WTC11 (cell line): ENCODE measurements at places on chromosomes 2 and 18. TPM values are rescaled to one million over a fixed set of nuclear protein-coding genes. Genes with fewer than 3 reads are reported as not detected.

The GKN1 gene
- not detected in 3 replicates for total RNA-seq

The SCN7A gene
- total RNA-seq = 0.14 to 0.32 TPM (median 0.17 TPM) in 3 replicates

The NGEF gene
- total RNA-seq = 4.5 to 6.6 TPM (median 5.4 TPM) in 3 replicates

The SCYGR4 gene
- total RNA-seq = not detected in 3 replicates

The RAB6C gene
- 0.07 to 0.09 TPM (median 0.07 TPM) in 3 replicates for total RNA-seq

The FNDC4 gene
- total RNA-seq = 12.5 to 14.1 TPM (median 13.0 TPM) in 3 replicates

The MYO5B gene
- 7.0 to 8.7 TPM (median 7.4 TPM) in 3 replicates for total RNA-seq

The RGPD3 gene
- 0.07 to 0.11 TPM (median 0.11 TPM) in 3 replicates for total RNA-seq

- no peaks in the 10 kb centered on the region for H3K4me1 ChIP-seq
- DNase-seq = no peak
- H3K27me3 ChIP-seq = no peaks in the 10 kb centered on the region
- H3K36me3 ChIP-seq = no peaks in the 10 kb centered on the region
- H3K4me3 ChIP-seq = no peak overlapping the region
- no peak overlapping the region for H3K27ac ChIP-seq
These were observed 830.1 kb upstream of the ZEB2 start for GRCh38 chr2:145350011-145350410.

GRCh38 chr2:241062389-241063092 lies 39.5 kb downstream of the MTERF4 start:
- H3K4me3 ChIP-seq = no peak overlapping the region
- H3K36me3 ChIP-seq = no peaks in the 10 kb centered on the region
- no peaks in the 10 kb centered on the region for H3K4me1 ChIP-seq
- no peak overlapping the region for H3K27ac ChIP-seq
- no peaks in the 10 kb centered on the region; the same call in 1 of the 2 replicates for H3K27me3 ChIP-seq

DNA sequence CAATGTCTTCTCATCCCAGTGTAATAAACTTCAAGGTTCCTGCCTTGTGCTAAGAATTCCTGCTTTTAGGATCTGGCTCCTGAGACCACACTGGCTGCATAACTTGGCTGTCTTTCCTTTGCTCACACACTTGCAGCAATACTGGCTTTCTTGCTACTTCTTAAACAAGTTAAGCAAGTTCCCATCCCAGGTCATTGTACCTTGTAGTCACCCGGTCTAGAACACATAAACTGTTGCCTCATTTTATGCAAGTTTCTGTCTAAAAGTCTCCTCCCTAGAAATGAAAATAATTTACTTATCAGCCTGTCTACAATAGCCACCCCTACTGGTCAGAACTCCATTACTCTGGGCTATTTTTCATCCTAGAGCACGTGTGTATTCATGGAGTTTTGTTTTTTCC lies 887.9 kb upstream of the FAM98A start:
- H3K4me1 ChIP-seq = 0 out of 2 replicates have a peak, but pooled peaks cover 3% of the 10 kb centered on the region
- no peaks in the 10 kb centered on the region for H3K36me3 ChIP-seq
- H3K27ac ChIP-seq = no peak overlapping the region
- no peak for DNase-seq
- no peaks in the 10 kb centered on the region for H3K27me3 ChIP-seq

- H3K36me3 ChIP-seq = peaks cover 2% of the 10 kb centered on the region; the same call in 1 of the 2 replicates
- H3K27me3 ChIP-seq = peaks cover 9% of the 10 kb centered on the region
- H3K27ac ChIP-seq = no peak overlapping the region
- H3K4me3 ChIP-seq = no peak overlapping the region
- peaks cover 15% of the 10 kb centered on the region for H3K4me1 ChIP-seq
These were observed 96.9 kb upstream of the ZNF397 start for GRCh38 chr18:35143622-35144596.

GRCh38 chr18:33577685-33578517 lies at the start of gene ASXL3:
TSS of gene ASXL3 (plus strand) at chr18:33578219. CDS start at chr18:33578632, 413 bp downstream.
- peaks cover 4% of the 10 kb centered on the region for H3K36me3 ChIP-seq
- H3K27me3 ChIP-seq = peaks cover 21% of the 10 kb centered on the region
- DNase-seq = peak; percentile 31
- H3K27ac ChIP-seq = peak within 1 kb of the TSS; percentile 44
- H3K4me1 ChIP-seq = peaks cover 33% of the 10 kb centered on the region

GRCh38 chr2:240672701-240673190 lies 9.9 kb downstream of the AQP12B start:
- H3K27ac ChIP-seq = no peak overlapping the region
- H3K4me3 ChIP-seq = no peak overlapping the region
- H3K27me3 ChIP-seq = peaks cover 40% of the 10 kb centered on the region

DNA sequence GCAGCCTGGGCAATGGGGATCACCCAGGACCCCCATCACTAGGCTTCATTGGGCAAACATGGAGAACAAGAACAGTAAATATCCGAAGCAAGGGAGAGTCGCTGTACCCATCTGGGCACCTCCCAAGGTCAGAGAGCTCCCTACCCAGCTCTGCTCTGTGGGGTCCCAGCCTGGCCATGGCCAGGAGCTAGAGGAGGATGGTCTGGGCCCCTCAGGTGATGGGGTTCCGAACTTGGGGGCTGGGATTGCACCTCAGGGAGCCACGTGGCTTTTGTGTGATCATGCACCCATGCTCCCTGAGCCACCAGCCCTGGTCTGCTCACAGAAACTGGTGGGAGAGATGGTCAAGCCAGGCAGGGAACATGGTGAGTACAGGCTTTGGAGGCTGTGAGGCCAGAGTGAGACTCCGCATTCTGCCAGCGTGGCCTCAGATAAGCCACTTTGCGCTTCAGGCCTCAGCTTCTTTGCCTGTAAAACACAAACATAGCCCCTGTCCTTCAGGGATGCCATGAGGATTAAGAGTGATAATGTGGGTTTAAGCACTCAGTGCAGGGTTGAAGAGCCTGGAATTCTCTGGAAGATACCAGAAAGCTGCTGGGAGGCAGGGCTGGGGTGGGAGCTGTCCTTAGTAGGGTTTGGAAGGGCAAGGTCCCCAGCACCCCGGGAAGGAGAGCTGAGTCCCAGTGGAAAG lies 3.0 kb upstream of the NMUR1 start:
- no peak overlapping the region for H3K4me3 ChIP-seq
- no peak for DNase-seq
- peaks cover 10% of the 10 kb centered on the region; the same call in 1 of the 2 replicates for H3K4me1 ChIP-seq
- no peaks in the 10 kb centered on the region for H3K36me3 ChIP-seq

DNA sequence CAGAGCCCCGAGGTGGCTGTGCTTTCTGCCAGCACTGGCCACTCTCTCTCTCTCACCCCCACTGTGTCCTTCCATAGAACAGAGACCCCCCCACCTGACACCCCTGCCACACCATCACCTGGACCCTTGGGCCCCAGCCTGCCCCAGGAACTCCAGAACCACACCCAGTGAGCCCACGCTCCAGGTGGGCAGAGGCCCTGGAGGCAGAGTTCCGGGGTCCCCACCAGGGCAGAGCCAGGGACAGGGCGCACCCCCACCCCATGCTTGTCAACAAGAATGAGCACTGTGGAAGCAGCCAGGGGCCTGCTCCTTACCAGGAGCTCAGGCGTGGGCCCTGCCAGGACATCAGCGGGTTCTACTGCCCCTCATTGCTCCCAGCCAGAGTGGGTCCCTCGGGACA lies 14.6 kb downstream of the PASK start:
- no peak for DNase-seq
- H3K27ac ChIP-seq = no peak overlapping the region
- no peak overlapping the region for H3K4me3 ChIP-seq
- H3K4me1 ChIP-seq = no peaks in the 10 kb centered on the region
- peaks cover 36% of the 10 kb centered on the region for H3K36me3 ChIP-seq
- no peaks in the 10 kb centered on the region for H3K27me3 ChIP-seq

- no peak for DNase-seq
- no peak overlapping the region for H3K27ac ChIP-seq
- peaks cover 3% of the 10 kb centered on the region; the same call in 1 of the 2 replicates for H3K36me3 ChIP-seq
- peaks cover 5% of the 10 kb centered on the region for H3K4me1 ChIP-seq
- no peaks in the 10 kb centered on the region for H3K27me3 ChIP-seq
These were observed 181.9 kb downstream of the TGIF1 start for GRCh38 chr18:3631887-3632286.

- DNase-seq = no peak
- H3K27ac ChIP-seq = no peak overlapping the region
- H3K27me3 ChIP-seq = peaks cover 6% of the 10 kb centered on the region
- H3K4me1 ChIP-seq = peaks cover 41% of the 10 kb centered on the region
- H3K36me3 ChIP-seq = peaks cover 32% of the 10 kb centered on the region
These were observed 50.5 kb downstream of the ZFP36L2 start for GRCh38 chr2:43175876-43176275.

- H3K4me3 ChIP-seq = no peak overlapping the region
- peaks cover 12% of the 10 kb centered on the region for H3K4me1 ChIP-seq
- H3K27me3 ChIP-seq = no peaks in the 10 kb centered on the region
- peak; percentile 14 for DNase-seq
These were observed 152.3 kb downstream of the MYO5B start for GRCh38 chr18:50042611-50043010.

- H3K4me1 ChIP-seq = no peaks in the 10 kb centered on the region; the same call in 1 of the 2 replicates
- H3K36me3 ChIP-seq = no peaks in the 10 kb centered on the region
- H3K4me3 ChIP-seq = no peak overlapping the region
- H3K27ac ChIP-seq = no peak overlapping the region
- peaks cover 3% of the 10 kb centered on the region; the same call in 1 of the 2 replicates for H3K27me3 ChIP-seq
These were observed 53.6 kb downstream of the TTC32 start for GRCh38 chr2:19848029-19848750.

DNA sequence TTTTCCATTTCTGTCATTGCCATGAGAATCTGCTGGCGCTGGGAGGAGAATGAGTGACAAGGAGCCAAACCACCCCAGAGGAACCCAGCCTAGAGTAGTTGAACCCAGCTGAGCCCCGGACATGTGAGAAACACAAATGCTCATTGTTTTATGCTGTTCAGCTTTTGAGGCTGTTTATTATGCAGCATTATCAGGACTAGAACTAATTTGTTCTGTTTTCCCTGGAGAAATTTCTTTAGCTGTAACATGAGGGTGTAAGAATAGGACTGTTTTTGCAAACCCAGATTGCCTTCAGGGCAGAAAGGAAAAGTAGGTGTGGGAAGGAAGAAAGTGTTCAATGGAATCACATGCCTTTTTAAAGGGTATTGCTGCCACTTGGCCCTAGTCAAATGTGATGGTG lies 28.5 kb upstream of the DOCK10 start:
- peaks cover 33% of the 10 kb centered on the region for H3K4me1 ChIP-seq
- no peak overlapping the region for H3K27ac ChIP-seq
- no peak for DNase-seq
- H3K4me3 ChIP-seq = no peak overlapping the region
- peaks cover 29% of the 10 kb centered on the region for H3K36me3 ChIP-seq

DNA sequence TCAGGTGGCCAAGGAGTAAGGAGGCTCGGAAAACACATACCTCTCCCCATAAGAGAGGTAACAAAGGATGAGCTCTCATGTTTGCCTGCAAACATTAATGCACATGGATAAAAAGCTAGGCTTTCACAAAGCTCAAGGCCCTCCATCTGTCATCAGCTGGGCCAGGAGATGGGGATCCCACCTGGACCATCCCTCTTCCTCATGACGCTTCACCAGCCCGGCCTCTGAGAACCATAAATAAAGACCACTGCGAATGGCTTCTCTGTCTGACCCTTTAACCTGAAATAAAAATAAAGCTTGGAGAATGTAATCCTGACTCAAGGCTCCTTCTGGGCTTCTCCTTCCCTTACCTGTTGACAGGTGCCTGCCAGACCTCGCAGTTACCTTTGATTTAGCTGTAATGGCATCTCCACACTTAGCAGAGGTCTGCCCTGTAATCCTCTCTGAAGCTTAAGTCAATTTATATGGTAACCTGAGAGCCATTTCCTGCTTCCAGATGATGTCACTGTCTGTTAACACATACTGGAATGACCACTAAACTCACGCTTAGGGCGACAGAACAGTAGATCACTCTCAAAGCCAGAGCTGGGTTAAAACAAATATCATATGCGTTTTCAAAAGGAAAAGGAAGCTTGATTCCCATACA lies 29.3 kb upstream of the FOXI3 start:
- H3K27ac ChIP-seq = no peak overlapping the region
- H3K36me3 ChIP-seq = no peaks in the 10 kb centered on the region
- DNase-seq = no peak
- no peak overlapping the region for H3K4me3 ChIP-seq
- peaks cover 27% of the 10 kb centered on the region for H3K4me1 ChIP-seq

DNA sequence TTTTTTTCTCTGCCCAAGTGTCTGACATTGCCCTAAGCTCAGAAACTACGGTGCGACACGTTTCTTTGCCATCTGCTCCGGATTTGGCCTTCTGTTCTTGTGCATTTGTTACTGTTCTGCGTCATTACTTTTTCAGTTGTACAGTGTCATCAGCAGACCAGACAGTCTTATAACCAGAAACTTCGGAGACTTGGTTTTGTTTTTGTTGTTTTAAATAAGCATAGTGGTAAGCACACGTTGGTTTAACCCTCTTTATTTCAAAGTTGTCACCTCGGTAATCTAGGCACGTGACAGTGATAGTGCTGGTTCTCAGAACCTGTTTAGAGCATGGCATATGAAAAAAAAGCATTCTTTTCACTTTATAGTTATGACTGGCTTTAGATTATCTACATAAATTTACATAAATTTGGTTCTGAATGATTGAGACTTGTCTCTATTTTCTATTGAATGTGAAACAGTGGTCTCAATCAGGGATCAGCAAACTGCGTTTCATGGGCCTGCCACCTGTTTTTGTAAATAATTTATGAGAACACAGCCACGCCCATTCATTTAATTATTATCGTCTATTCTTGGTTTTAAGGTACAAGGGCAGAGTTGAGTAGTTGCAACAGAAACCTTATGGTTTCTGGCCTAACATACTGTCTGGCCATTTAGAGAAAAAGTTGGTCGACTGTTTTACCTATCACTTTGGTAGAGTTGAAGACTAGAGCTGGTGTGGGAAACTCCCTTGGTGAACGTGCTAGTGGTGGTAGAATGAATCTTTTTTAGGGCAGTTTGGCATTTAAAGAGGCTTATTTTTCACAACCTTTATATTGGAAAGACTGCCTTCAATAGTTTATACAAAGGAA lies 106.5 kb downstream of the ZNF532 start:
- no peak overlapping the region for H3K4me3 ChIP-seq
- H3K4me1 ChIP-seq = peaks cover 58% of the 10 kb centered on the region
- H3K36me3 ChIP-seq = peaks cover 52% of the 10 kb centered on the region
- H3K27ac ChIP-seq = peak overlapping the region; percentile 82

DNA sequence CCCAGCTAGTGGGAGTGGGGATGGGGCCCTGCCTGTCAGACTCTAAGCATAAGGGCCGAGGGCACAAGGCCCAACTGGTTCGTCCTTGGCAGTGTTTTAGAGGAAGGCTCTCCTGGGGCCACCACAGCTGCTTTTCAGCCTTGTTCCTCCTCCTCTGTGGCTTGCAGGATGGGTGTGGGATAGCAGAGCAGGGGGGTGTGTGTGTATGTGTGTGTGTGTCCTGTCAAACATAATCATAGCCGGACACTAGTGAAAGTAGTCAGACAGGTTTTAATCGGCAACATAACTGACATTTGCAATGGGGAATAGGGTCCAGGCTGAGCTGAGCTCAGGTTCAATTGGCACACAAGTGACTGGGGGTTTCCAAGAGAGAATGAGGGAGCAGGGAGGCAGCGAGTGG lies 114.2 kb downstream of the SEPTIN10 start:
- 0 out of 2 replicates have a peak, but pooled peaks cover 5% of the 10 kb centered on the region for H3K4me1 ChIP-seq
- H3K27ac ChIP-seq = 0 out of 2 replicates have a peak overlapping the region, but pooled peaks have one; percentile 25
- no peaks in the 10 kb centered on the region for H3K27me3 ChIP-seq
- H3K36me3 ChIP-seq = 0 out of 2 replicates have a peak, but pooled peaks cover 3% of the 10 kb centered on the region
- H3K4me3 ChIP-seq = no peak overlapping the region

- H3K27me3 ChIP-seq = no peaks in the 10 kb centered on the region; the same call in 1 of the 2 replicates
- no peak overlapping the region for H3K4me3 ChIP-seq
- H3K27ac ChIP-seq = no peak overlapping the region
These were observed 67.3 kb upstream of the SALL3 start for GRCh38 chr18:78912336-78912735.
